CD4-positive, alpha-beta T cell treated with Interleukin-17A for 4 hours (primary cell): ENCODE measurements at places on chromosomes 6 and 20.

GRCh38 chr6:122014961-122015360 is 384.5 kb upstream of the HSF2 start:
- no peak for DNase-seq

DNA sequence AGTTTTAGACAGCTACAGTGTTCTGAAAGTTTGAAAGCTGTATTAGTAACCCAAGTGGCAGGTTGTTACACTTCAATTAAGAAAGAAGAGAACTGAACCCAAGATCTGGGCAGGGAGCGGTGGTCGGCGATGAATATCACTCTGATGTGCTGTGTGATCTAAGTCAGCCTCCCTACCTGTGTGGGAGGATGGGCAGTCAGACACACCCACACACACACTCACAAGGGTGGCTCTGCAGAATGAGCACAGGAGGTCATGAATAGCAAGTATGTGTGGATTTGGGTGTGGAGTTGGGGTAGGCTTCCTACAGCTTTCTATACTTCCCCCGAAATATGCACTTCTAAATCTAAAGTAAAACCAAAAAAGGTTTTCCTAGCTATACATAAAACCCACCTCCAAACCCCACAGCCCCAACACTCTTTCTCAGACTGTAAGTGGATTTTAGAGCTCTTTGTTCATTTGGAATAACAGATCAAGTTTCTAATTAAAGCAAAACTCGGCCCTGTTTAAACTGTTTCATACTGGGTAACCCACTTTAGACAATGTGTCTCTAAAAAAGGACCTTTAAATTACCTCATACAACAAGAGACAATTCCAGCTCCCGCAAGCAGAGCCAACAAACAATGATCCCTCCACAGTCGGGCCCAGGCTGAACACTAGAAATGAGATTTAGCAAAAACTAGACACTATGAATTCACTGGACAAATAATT is 19.4 kb downstream of the TNFRSF21 start:
- no peak for DNase-seq

DNA sequence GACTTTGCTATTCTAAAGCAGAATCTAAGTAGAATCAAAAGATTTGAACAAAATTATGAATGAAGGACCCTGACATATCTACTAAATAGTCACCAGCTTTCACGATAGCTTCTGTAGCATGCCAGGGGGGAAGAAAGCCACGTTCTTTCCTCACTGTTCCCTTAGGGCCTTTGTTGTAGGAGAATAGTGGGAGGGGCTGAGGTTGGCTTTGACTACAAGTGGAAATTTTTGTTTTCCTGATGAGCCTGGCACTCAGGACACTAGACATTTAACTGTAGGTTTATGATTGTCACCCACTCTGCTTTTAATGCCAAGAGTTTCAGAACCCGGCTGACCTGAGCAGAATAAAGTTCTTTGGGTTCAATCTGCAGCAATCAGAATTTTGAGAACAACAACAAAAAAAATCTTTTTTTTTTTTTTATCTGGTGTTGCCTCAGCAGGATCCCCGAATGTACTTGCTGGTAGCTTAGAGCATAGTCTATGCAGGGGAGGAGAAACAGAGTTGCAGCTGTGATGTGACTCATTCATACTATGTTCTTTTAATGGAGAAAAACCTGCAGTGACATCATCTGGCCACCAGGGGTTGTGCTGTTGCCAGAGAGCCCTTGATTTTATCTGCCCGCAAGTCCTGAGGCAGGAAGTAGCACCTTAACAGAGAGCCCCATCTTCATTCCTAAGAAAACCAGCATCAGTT is 38.5 kb downstream of the TPD52L1 start:
- peak; percentile 65 for DNase-seq

- DNase-seq: no peak
Observed at GRCh38 chr6:124795643-124796463, 166.4 kb upstream of the RNF217 start.

- DNase-seq: no peak
Observed at GRCh38 chr20:38405132-38405531, 30.0 kb downstream of the SNHG17 start.

DNA sequence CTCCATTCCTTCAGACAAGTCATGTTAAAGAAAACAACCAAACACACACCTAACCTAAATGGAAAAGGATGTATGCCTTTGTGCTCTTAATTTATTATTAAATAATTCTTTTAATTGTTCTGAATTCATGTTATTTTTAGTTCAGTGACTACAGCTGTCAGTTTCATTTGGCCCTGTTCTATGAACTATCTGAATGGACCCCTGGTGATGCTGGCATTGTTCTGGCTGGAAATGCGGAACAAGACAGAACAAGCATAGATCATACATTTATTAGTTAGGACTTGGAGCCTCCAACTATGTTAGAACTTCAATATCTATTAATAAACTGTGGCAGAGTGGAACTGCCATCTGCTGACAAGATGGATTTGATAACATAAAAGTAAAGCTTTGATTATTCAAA is 5.7 kb downstream of the MAP3K7 start:
- no peak for DNase-seq

DNA sequence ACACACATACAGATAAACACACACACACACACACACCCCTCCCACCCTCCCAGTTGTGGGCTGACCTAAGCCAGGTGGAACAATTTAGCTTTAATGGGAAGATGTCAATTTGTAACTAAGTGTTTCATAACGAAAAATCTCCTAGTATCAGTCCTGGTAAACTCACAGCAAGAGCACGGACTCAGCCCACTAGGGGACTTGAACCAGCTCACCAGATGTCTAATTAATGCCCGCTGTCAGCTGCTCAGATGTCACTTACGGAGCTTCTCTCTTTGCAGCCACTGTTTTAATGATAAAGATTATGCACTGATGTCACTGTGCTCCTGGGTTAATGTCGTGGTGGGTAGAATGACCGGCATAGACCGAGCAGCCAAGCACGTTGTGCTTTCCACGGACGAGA is 116.6 kb upstream of the INSM1 start:
- DNase-seq: no peak

DNA sequence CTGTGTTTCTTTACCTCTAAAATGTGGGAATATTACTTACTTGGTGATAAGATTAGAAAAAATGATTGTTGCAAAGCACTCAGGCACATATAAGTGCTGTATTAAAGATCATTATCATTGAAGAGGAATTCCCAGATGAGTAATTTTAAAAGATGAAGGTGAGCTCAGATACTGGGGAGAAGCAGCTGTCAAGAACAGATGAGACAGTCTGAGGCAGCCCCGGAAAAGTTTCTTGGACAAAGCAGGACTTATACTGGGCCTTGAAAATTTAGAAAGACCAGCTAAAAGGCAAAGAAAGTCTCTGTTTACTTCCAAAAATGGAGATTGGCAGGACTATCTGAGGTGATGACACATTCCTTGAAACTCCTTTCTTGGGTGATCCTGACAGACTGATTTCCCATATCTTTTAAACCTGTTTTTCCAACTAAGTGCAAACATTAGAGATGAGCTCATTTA is 93.8 kb upstream of the MARCKS start:
- DNase-seq: no peak

GRCh38 chr20:35276408-35276807 is 1.5 kb downstream of the MMP24OS start:
- DNase-seq: no peak

GRCh38 chr20:4445784-4446183 is 275.9 kb upstream of the PRND start:
- DNase-seq: no peak

DNA sequence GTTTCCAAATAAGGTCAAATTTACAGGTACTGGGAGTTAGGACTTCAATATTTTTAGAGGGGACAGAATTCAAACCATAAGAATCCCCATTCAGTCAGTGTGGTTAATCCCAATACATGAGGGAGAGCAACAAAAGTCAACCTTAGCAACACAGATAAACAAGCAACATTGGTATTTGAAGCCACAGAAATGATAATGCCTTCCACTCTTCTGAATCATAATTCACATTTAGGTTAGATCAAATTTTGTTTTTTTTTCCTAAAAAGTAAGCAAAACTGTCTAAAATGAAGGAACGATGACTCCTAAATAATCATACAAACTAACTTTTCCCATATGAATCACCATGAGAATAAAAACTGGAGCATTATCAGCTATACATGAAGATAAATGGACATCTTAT is 246.0 kb upstream of the TENT5A start:
- no peak for DNase-seq

DNA sequence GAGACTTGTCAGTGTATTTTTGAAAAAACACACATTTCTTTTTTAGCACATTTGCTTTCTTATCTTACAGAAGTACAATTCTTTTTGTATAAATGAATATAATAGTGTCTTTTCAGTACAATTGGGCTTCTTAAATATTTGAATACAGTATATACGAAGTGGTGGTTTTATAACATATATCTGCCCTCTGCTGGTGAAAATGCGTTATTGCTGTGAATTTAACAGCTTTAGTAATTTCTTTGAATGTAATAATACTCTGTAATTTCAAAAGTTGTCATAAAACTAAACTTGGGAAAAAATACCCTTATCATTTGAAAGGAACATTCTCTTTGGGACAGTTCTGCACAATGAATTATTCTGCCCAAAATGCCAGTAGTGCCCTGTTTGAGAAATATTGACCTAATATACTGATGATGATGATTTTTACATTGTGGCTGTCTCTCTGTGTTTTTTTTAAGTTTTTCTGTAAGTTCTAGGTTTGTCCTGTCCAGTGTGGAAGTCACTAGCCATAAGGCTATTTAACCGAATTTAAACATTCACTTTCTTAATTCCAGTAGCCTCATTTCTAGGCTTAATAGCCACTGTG is 19.0 kb downstream of the SMAP1 start:
- DNase-seq: peak; percentile 24

GRCh38 chr6:47663462-47664216 is 34.7 kb upstream of the ADGRF4 start:
- DNase-seq: no peak

- peak; percentile 6 for DNase-seq
Observed at GRCh38 chr6:45163952-45164766, 164.0 kb upstream of the RUNX2 start.

DNA sequence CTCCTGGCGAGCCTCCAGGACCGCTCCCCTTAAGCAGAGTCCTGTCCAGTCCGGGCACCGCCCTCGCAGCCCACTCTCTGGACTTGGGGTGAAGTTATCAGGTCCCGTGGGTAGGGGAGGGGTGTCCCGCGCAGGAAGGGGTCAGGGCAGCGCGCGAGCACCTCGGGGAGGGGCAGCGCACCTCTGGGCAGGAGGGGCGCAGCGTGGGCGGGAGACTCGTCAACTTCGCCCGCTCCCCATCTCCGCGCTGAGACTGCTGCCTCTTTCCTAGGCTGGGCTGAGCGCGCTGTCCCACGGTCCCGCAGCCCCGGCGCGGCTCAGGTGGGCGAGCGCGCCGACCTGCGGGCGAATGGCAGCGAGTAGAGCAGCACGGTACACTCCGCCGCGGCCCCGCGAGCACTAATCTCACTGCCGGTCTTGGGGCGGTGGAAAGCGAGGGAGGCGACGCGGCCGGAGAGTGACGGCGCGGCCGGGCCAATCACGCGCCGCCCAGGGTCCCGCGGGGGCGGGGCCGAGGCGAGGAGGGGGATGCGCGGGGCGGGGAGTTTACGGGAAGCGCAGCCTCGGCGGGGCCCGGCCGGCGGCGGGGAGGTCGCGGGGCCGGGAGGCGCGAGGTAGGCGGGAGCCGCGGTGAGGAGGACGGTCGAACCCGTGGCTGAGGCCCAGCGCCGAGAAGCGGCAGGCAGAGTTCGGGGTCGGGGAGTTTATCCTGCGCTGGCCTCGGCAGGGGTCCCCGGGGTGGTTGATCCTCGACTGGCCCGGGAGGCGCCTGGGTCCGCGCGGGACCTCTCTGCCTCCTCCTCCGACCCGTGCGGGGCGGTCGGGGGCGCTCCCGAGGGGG is at the start of gene MAN1A1:
MAN1A1 (minus strand) TSS at position 401 of the 841 bp plus-strand sequence. CDS start 696 bp downstream, outside the sequence.
- peak; percentile 92 for DNase-seq

GRCh38 chr6:162538643-162539064 is 188.9 kb downstream of the PRKN start:
- no peak for DNase-seq

DNA sequence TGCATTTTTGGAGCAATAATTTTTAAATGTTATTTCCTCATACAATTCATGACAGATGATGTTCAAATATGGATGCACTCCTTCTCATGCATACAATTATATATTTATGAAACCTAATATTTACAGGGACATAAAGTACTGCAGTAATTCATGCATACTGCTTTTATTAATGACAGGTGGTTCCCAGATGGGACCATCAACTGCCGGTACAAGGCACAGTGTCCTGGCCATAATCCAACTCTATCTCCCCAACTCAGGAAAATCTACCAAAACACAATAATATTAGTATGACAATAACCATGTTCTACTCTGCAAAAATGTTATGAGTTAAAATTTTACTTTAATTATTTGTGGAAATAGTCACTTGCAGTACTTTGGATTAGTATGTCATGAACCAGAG is 77.8 kb downstream of the VIP start:
- no peak for DNase-seq
